ENCODE measurements at places on chromosomes 4 and X.

GRCh38 chr4:71294301-71294700 is 44.5 kb upstream of the SLC4A4 start:
- DNase-seq, result no peak

DNA sequence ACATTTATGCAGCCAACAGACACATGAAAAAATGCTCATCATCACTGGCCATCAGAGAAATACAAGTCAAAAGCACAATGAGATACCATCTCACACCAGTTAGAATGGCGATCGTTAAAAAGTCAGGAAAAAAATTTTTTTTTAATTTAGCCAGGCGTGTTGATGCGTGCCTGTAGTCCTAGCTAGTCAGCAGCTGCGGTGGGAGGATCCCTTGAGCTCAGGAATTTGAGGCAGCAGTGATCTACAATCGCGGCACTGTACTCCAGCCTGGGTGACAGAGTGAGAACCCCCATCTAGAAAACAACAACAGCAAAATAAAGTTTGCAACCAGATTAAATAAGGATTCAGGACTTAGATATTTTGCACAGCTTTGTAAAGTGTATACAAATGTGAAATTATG is 65.7 kb upstream of the ALG13 start:
- no peak for DNase-seq

DNA sequence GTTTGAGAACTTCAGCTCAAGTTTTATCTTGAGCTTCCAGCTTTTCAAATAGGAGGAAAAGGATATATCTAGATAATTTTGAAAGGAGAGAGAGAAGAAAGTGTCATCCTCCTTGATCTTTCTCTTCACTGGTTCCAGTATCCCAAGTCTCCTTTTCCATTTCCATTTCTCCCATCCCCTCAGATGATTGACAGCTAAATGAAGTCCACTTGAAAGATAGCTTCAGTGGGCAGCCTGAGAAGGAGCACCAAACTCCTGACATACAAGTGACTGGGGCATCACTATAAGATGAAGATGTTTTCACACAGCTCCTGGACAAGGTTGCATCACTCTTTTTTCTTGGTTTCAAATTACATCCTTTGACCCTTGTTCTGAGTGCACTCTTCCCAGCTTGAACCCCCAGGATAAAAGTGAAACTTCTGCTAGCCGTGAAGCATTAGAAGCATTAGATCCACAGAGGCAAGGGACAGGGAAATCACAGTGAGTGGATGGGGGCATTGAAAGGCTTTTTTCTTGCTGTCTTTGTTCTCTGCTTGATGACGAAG is 17.5 kb upstream of the MAGEA10 start:
- no peak for DNase-seq

DNA sequence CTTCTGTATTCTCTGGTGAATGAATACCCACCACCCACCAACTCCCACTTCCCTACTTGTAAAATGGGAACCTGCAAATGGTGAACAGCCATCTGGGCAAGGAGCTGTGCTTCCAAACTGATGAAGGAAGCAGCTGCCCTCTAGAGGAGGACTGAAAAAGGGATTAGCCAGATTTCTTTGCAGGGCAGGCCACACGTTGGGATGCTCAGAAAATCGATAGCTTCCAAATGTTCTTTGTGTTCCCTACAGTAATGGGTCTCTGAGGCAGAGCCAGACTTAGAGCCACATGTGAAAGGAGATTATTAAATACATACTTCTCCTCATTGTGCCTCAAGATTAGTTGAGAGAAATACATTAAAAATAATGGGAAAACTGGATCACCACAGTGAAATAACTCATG is 39.3 kb upstream of the LPAR4 start:
- peak; percentile 54 for DNase-seq

- peak; percentile 10 for DNase-seq
Observed at GRCh38 chr4:105619188-105619931, 66.9 kb downstream of the ARHGEF38 start.

DNA sequence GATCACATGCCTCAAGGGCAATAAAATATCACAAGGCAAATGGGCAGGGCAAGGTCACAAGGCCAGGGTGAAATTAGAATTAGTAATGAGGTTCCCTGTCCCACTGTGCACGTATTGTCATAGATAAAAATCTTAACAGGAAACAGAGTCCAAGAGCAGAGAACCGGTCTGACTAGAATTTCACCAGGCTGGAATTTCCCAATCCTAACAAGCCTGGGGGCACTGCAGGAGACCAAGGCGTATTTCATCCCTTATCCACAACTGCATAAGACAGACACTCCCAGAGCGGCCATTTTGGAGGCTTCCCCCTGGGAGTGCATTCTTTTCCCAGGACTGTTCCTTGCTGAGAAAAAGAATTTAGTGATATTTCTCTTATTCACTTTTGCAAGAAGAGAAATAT is 25.9 kb upstream of the PRDM5 start:
- no peak for DNase-seq

- DNase-seq, result no peak
Observed at GRCh38 chr4:164212714-164213113, 541.2 kb upstream of the SMIM31 start.

- DNase-seq, result peak; percentile 49
Observed at GRCh38 chrX:22534643-22535042, 261.9 kb downstream of the CBLL2 start.

GRCh38 chrX:28133763-28134162 is 152.5 kb upstream of the DCAF8L1 start:
- no peak for DNase-seq

- no peak for DNase-seq
Observed at GRCh38 chrX:19723427-19723826, 164.0 kb downstream of the SH3KBP1 start.

- peak; percentile 54 for DNase-seq
Observed at GRCh38 chr4:173403051-173403450, 4.1 kb upstream of the SCRG1 start.

DNA sequence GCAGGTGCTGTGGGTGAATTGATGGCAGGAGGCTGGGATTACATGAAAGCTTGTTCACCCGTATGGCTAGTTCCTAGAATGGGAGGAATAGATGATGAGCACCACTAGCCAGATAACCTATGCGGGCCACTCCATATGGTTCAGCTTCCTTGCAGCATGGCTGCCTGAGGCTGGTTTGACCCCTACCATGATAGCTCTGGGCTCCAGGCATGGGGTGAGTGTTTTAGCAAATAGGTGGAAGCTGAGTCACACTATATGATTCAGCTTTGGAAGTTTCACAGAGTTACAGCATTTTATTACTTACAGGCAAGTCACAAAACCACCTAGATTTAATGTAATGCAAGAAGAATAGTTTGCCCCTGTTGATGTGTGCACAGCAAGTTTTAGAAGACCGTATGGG is 603.2 kb downstream of the STIM2 start:
- no peak for DNase-seq

GRCh38 chrX:154123241-154124219 is 20.5 kb upstream of the OPN1LW start:
- no peak for DNase-seq

- DNase-seq, result no peak
Observed at GRCh38 chr4:82842593-82842992, 44.0 kb upstream of the SCD5 start.

DNA sequence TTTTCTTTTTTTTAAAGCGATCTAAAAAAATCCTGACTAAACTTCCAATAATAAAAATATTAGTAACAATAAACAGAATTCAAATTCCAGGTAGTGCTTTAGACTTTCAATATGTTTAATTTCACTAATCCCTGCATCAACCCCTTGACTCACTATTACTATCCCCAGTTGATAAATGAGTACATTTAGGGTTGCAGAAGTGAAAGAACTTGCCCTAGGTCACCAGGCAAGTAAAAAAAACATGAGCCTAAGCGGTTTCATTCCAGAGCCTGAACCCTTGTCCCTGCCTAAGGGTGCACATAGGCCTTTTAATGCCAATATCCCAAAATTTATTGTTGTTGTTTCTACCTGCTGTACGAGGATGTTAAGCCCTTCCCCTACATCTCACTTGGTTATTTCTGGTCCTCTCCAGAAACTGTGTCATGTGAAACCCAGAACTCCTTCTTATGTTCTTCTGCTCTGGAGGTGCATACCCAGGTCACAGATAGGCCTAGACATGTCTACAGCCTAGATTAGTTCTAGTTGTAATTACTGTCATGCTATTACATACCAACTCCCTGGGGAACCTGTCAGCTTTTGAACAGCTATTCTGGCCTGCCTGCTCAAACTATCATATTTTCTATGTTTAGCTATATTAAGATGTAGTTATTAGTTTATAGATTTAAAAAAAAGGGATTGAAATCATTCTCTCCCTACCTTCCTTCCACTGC is 244.5 kb upstream of the PITX2 start:
- DNase-seq, result no peak

DNA sequence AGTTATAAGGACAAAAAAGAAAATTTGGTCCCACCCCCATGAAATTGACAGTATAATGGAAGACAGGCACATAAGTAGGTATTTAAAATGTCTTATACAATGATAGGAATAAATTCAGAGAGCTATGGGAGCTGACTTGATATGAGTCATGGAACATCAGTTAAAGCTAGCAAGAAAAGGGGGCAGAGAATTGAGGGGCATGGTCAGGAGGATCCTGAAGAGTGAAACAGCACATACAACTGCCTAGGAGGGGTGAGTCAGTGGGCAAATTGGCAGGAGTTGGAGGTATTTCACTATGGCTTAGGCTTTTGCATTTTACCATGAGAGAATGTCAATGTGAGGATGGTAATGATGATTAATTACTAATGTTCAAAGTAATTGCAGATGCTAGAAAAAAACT is 95.4 kb upstream of the BANK1 start:
- no peak for DNase-seq

GRCh38 chrX:4243759-4244158 is 530.3 kb upstream of the PRKX start:
- no peak for DNase-seq

GRCh38 chr4:24871210-24871609 is 41.6 kb downstream of the CCDC149 start:
- no peak for DNase-seq

DNA sequence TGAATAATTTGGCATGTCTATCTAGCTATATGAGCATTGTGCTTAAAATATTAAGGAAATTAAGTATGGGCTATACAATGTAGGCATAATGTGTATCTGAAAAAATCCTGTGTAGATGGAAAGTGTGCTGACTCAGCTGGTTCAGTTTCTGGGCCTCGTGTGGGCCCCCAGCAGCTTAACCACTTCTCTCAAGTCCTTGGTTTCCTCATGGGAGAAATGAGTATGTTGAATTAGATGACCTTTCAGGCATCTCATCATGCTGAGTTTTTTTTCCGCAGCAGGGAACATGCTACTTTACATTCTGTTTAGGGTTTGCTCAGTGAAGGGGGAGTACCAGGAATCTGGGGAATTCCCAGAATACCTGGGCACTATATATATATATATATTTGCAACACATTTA is 30.5 kb downstream of the RHOH start:
- no peak for DNase-seq

DNA sequence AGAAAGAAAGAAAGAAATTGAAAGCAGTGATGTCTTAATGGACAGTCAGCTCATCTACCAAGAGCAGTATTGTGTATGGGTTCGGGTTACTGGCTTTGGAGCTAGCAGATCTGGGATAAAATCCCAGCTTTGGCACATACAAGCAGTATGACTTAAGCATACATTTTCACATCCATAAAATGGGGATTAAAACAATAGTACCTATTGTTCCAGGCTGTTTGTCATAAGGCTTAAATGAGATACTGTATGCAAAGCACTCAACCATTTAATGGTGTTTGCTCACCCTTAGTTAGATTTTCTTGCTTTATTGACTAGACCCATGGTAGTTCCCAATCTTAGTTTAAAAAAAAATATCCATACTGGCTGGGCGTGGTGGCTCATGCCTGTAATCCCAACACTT is 7.8 kb upstream of the TMEM164 start:
- no peak for DNase-seq

- DNase-seq, result no peak
Observed at GRCh38 chr4:4247696-4248028, 361 bp downstream of the TMEM128 start.

- DNase-seq, result no peak
Observed at GRCh38 chr4:6268650-6269615, 717 bp upstream of the WFS1 start.

DNA sequence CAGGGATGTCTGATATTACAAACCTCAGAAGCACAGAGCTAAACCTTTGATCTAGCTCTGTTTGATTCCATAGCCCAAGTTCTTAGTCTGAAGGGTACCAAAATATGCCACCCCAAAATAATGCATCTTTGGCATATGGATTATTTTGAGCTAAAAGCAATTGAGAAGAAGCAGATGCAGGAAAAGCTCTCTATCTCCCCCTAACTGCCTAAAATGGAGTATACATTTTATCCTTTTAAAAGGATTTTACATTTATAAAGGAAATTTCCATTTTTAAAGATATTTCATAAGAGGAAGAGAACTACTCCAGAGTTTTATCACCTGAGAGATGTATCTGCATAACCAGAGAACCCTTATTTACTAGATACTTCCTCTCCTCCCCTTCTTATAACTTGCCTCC is 158.7 kb downstream of the ZNF674 start:
- no peak for DNase-seq

GRCh38 chr4:7360806-7361205 is 73.9 kb downstream of the PSAPL1 start:
- no peak for DNase-seq

- no peak for DNase-seq
Observed at GRCh38 chrX:17596061-17596460, 141.2 kb upstream of the SCML1 start.

DNA sequence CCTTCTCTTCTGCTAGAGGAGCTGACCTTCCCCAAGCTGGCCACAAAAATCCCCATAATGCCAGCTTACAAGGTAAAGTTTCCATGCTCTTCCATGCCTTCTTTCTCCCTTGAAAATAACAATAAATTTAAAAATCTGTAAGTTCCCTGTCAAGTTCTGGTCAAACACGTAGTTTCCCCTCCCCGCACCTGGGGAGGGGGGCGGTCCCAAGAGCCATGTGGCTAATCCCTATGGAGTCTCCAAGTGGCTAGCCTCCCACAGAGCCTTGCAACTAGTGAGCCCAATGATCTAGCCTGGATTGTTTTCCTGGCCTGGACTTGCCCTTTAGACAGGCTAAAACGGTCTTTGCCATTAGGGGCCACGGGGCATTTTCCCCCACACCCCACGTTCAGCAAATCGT is 2.1 kb upstream of the NRK start:
- DNase-seq, result no peak

GRCh38 chrX:150522494-150522893 is 45.9 kb upstream of the MTM1 start:
- no peak for DNase-seq

- no peak for DNase-seq
Observed at GRCh38 chr4:38723726-38724474, 58.9 kb downstream of the TLR10 start.

DNA sequence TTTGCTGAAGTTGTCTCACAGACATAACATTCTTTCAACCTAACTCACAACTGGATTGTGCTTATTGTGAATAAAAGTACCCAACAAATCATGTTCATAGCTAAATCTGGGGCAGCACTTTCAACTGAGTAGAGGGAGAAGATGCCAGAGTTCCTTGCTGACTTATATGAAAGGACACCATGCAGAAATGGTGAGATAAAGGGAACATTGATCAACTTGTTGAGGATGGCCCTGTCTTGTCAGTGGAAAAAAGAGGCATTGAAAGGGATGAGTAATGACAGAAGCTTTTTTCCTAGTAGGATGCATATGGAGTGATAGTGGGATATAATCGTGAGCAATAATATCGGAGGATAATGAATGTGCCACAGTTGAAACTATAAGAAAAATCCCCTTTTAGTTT is 221.7 kb downstream of the ARHGAP24 start:
- no peak for DNase-seq

- no peak for DNase-seq
Observed at GRCh38 chr4:154872198-154872597, 91.1 kb downstream of the RBM46 start.
